Vein endothelial cell (primary cell): ENCODE measurements at places on chromosomes 5 and 9. TPM values are rescaled to one million over a fixed set of nuclear protein-coding genes. Genes with fewer than 3 reads are reported as not detected.

ARSI gene
- total RNA-seq, result under 0.01 and 0.19 TPM in 2 replicates

CCDC192 gene
- not detected in 2 replicates for total RNA-seq

GPR150 gene
- total RNA-seq, result 0.29 and 0.33 TPM in 2 replicates

OLFM1 gene
- 0.98 and 1.1 TPM in 2 replicates for total RNA-seq

TMEM38B gene
- total RNA-seq, result 5.2 and 7.5 TPM in 2 replicates

SARDH gene
- total RNA-seq, result 0.33 and 0.67 TPM in 2 replicates

PTGDS gene
- total RNA-seq, result not detected in 2 replicates

POLE3 gene
- total RNA-seq, result 52.3 and 63.3 TPM in 2 replicates

ACTBL2 gene
- under 0.01 TPM in 1 of 2 replicates, not detected in the other for total RNA-seq

MARCOL gene
- not detected in 2 replicates for total RNA-seq

POLR3G gene
- 14.0 and 17.9 TPM in 2 replicates for total RNA-seq

SCGB3A2 gene
- not detected in 2 replicates for total RNA-seq

LCN9 gene
- total RNA-seq, result not detected in 2 replicates

CDX1 gene
- not detected in 2 replicates for total RNA-seq
